ENCODE measurements at places on chromosomes 2 and 18. TPM values are rescaled to one million over a fixed set of nuclear protein-coding genes. Genes with fewer than 3 reads are reported as not detected.

The METTL21A gene
- total RNA-seq, result 9.1 TPM

The SH3BP4 gene
- total RNA-seq, result 18.4 TPM

The AQP4 gene
- 9.9 TPM for total RNA-seq

The ITGB6 gene
- 0.81 TPM for total RNA-seq

The RTP5 gene
- not detected for total RNA-seq

The UGT1A1 gene
- total RNA-seq, result not detected

The CHRNG gene
- total RNA-seq, result 3.5 TPM

The PPIG gene
- total RNA-seq, result 40.5 TPM

The NEU2 gene
- total RNA-seq, result not detected

The NDC80 gene
- total RNA-seq, result not detected

The XDH gene
- total RNA-seq, result 0.05 TPM

The LYG1 gene
- not detected for total RNA-seq

The POTEC gene
- not detected for total RNA-seq

The PKDCC gene
- 246 TPM for total RNA-seq

The KATNAL2 gene
- total RNA-seq, result 0.27 TPM

The IL1A gene
- not detected for total RNA-seq

The STRADB gene
- total RNA-seq, result 114 TPM

The TRABD2A gene
- total RNA-seq, result 0.68 TPM
